ENCODE measurements at places on chromosomes 1 and 21.

- DNase-seq: peak; percentile 74
Measured at GRCh38 chr1:179883745-179884138, 1.7 kb downstream of the TOR1AIP1 start.

DNA sequence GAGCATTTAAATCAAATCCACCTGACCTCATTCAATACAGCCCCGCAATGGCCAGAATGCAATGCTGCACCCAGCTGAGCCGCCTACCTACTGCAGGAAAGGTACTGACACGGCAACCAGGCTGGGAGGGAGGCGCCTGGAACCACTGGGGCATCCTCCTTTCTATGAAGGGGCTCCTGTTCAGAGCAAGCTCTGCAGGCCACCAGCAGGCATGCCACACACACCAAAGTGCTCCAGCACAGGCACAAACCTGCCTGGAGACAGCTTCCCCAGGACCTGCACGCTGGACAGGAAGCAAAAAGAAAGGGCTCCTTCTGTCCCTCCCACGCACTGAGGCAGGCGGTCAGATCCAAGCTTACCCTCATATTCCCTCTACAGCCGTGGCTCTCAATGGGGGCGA, 21.2 kb downstream of the CTNNBIP1 start:
- no peak for DNase-seq

GRCh38 chr1:163561580-163562295, 240.0 kb downstream of the NUF2 start:
- no peak for DNase-seq

DNA sequence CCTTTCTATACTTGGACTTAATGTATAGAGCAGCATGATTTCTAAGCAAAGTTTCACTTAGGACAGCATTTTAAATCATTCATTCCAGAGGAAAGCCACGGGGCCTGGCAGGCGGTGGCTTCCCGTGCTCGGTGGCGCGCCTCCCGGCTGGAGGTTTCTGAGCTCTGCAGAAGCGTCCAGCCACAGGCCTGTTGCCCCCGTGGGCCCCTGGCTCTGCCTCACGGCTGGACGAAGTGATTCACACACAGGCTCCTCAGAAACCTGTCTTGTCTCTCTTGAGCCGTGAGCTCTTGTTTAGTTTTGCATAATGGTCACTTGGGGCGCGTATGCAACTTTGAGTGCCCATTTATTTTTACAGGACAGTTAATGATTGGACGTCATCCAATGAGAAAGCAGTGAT, 22.1 kb upstream of the DIP2A start:
- no peak for DNase-seq

- DNase-seq: peak; percentile 48
Measured at GRCh38 chr21:42009018-42009830, 936 bp downstream of the ZBTB21 start.

DNA sequence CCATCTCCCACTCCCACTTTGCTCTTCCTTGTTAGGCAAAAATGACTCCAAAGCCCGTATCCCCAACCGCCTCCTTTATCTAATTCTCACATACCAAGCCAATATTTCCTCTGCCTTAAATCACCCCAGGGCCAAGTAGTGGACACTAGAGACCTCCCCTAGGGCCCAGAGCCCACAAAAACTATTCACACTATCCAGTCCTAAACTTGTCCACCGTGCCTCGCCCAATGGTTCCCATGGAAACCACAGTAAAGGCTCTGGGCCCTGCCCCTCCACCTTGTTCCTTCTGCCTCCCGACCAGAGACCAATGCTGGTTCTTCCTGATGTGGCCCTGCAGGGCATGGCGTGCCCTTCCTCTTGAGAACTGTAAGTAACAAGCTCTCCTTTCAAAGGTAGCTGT, 11.8 kb downstream of the CFAP107 start:
- no peak for DNase-seq

- no peak for DNase-seq
Measured at GRCh38 chr1:203609979-203610493, 16.6 kb upstream of the ATP2B4 start.

- DNase-seq: no peak
Measured at GRCh38 chr1:32899586-32900296, 1.4 kb downstream of the TMEM54 start.

- DNase-seq: no peak
Measured at GRCh38 chr21:45873866-45874265, 107.7 kb upstream of the COL6A1 start.

- no peak for DNase-seq
Measured at GRCh38 chr1:184463680-184464079, 76.9 kb downstream of the C1orf21 start.

DNA sequence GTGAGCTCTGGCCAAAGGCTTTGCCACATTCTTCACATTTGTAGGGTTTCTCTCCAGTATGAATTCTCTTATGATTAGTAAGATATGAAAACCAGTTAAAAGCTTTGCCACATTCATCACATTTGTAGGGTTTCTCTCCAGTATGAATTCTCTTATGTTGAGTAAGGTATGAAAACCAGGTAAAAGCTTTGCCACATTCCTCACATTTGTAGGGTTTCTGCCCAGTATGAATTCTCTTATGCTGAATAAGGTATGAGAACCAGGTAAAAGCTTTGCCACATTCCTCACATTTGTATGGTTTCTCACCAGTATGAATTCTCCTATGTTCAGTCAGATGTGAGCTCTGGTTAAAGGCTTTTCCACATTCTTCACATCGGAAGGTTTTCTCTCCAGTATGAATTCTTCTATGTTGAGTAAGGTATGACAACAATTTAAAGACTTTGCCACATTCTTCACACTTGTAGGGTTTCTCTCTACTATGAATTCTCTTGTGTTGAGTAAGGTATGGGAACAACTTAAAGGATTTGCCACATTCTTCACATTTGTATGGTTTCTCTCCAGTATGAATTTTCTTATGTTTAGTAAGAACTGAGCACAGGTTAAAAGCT, 20.7 kb downstream of the ZNF695 start:
- DNase-seq: no peak

DNA sequence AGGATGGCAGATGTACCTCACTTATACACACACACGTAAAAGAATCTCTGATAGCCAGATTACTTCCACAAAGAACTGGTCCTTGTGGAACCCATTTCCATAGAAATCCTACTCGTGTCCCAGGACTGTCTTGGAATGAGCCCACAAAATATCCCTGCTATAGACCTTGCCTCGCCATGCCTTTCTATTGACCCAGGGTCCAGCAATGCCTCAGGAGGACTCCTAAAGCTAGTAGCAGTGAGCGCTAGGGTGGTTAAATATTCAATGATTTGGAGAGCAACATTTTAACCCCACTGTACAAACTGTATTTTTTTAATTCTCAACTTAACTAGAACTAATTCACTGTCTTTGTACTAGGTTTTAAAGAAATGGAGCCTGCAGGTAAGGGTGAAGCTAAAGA, 26.9 kb downstream of the OR10J5 start:
- no peak for DNase-seq

- DNase-seq: no peak
Measured at GRCh38 chr1:230713915-230714764, at the start of gene AGT. Gene AGT (minus strand): TSS chr1:230714122. CDS start chr1:230710823, 3,299 bp downstream.

DNA sequence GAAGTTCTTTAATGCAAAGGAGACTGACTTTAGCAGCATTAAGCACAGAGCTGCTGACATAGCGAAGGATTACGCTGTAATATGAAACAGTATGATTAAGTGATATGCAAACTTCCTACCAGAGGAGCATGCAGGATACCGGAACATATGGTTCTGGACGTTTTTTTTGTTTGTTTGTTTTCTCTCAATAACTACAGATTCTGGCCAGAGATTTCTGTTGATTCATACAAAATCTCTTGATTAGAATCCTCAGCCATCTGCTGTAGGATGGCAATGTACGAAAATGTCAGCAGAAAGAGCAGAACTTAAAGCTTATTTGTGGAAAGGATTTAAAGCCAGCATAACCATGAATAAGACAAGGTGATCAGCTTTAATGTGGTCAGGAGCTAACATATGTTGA, 970.7 kb downstream of the KCNT2 start:
- no peak for DNase-seq

GRCh38 chr1:66354311-66355201, 179.4 kb upstream of the SGIP1 start:
- DNase-seq: no peak

DNA sequence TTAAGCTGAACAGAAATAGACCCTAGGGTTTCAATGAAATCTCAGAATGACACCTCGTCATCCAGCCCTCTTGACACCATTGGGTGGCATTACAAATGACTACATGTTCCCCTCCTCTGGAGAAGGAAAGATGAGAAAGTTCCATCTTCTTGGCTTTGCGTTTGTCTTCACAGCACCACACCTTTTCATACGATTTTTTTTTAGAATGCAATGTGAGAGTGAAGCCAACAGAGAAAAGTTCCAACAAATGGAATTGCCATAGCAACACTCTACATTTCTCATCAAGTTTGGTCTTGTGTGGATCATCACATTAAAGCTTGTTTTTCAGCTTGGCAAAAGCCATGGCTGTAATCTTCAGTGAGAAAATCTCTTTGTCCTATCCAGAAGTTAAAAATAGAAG, 183.4 kb upstream of the SNX7 start:
- DNase-seq: no peak

DNA sequence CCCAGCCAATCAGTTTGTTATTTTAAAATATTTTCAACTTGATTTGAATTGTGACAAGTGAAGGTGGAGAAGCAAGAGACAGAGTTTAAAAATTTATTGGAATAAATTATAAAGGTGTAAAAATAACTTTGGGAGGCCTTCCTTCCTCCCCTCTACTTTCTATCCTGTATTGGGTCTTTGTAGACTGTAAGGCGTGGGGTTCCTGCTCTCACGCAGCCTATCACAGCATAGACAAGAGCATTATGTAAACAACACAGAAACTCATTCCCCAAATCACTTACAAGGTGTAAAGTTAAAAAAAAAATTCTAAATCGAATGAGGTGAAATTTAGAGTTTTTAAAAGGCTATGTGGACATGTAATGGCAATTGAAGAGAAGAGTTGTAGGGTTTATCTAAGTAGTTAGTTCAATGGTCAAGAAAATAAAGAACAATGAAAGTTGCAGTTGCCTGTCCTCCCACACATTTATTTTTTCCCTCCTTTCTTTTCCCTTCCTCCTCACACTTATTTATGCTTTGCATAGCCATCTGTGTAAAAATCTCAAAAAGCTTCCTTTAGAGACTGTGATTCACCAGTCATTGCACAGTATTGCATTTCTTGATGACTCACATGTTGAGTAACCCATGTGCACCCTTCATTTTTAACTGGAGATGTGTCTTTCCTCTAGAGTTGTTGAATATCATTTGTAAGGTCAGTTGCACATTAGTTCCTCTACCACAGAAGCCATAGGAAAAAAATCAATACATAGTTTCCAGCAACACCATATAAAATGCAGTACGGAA, 242.2 kb downstream of the PTPRC start:
- peak; percentile 31 for DNase-seq

DNA sequence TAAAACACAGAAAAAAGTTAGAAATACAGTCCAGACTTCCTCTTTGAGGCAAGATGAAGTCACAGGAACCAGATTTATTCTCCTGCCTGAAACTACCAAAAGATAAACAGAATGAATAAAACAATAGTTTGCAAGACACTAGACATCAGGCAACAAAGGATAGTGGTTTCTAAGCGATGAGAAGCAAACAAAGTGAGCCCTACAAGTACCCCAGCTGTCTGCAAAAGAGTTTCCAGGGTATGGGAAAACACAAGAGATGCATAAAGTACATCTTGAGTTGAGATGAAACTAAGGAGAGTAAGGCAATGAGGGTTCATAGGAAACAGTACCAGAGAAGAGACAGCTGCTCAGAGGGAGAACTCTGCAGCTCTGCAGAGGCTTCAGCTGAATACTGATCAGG, 83.3 kb upstream of the COL24A1 start:
- no peak for DNase-seq

DNA sequence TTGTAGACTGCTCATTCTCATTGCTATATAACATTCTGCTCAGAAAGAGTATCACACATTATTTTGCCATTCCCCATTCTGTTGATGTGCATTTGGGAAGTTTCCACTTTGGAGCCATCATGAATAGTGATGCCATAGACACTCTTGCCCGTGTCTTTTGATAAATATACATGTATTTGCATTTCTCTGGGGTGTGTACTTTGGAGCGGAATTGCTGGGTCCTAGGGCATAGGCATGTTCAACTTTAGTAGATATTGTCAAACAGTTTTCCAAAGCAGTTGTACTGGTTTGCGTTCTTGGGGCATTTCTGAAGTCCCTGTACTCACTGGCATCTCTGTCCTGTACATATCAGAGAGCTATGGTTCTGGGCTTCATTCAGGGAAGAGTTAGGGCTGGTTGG, 52.1 kb downstream of the PIK3CD start:
- DNase-seq: no peak

DNA sequence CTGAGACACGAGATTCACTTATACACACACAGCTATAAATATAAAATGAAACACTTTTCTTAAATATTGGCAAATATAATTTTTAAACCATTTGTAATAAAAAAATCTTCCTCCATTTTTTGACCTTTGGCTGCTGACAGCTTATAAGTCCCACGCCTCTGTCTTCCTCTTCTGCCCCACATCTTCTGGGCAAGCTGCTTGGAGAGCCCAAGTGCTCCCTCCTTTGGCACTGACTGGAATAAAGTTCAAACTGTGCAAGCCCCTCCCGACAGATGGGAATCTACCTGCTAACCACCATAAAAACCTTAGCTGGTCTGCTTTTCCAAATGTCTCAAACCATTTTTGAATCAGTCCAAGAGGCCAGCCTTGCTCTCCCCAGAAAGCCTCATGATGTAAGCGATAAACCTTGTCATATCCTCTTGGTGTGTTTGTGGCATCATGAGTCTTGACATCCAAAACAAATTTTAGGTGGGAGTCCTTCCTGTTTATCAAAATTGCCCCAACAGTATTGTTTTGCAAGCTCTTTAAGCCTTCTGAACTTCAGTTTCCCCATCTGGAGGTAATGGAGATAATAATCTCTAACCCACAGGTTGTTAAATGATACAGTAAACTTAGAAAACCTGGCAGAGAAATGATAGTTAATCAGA, 99.8 kb downstream of the SNX7 start:
- no peak for DNase-seq

- no peak for DNase-seq
Measured at GRCh38 chr1:209650454-209650853, 1.8 kb downstream of the LAMB3 start.

DNA sequence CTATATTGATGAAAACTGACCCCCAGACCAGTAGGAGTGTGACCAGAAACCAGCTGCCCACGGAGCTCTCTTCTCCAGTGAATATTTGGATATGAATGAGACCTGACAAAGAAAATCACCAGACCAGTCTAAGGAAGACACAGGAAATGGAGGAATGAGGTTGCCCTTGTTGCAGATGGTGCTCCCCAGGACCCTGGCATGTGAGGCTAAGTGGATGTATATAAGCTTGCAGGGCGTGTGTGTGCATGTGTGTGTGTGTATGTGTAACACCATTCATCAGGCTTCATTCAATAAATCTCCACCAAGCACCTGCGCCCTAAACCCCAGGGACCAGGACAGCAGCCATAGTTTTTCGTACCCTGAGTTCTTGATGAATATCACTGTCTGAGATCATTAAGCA, 14.4 kb downstream of the PHLDA3 start:
- no peak for DNase-seq

GRCh38 chr1:31831397-31832378, 15.9 kb upstream of the SPOCD1 start:
- no peak for DNase-seq
